NCI-H2081 treated with DMSO at 0.1 percent for 48 hours (cell line): ENCODE measurements at places on chromosomes 2 and 18.

- no peak for DNase-seq
These were observed 42.7 kb downstream of the ODC1 start for GRCh38 chr2:10405448-10405847.

DNA sequence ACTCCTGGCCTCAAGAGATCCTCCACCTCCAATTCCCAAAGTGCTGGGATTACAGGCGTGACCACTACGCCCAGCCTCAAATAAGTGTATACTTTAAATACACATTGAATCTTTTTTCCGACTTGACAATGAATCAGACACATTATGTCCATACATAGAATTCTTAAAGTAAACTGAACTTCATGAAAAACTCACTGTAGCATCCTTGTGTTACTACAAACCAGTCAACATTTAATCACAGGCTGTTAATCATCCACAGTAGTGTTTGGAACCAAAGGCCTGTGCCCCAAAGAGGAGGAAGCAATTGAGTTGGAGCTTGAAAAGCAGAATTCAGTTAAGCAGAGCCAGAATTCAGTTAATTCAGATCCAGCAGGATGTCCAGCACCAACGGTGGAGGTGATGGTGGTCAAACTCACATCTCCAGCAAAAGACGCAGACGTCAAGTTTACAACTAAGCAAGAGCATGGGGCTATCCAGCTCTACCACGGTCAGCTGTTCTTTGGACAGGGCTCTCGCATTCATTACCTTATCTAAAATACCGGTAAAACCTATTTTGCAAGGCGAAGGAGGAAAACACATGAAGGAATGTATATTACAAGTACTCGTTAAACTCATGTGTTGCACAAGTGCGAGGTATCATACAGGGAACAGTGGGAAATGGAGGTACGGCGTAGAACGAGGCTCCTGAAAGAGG is 1.2 kb downstream of the SLC39A6 start:
- DNase-seq = no peak

DNA sequence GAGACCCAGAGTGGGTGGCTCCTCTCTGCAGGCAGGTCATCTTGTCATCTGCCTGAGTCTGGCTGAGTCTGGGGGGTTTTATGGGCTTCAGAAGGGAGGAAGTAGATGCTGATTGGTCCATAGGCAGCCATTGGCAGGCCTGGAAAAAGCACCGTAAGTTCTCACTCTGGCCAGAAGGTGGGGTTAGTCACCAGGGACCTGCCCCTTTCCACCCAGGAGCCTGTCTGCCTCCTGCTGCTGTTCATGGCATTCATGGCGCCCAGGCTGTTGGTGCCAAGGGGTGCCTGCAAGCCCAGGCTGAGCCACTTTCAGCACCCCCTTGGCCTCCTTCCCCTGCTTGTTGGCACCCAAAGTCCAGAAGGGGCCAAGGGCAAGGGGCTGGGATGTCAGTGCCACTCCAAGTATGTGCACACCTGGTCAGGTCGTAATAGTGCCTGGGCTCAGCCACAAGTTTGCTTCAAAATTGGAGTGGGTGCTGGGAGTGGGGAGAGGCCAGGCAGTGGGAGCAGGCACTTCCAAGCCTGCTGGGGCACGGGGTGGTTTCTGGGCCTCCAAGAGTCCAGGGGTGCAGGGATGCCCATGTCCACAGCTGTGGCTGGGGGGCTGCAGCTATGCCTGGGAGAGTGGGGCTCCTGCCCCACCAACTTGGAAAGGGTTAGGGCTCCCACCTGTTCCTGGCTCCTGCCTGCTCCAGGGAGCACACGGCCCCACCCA is 178.1 kb downstream of the FAM210A start:
- no peak for DNase-seq

- no peak for DNase-seq
These were observed 566.9 kb downstream of the BCL11A start for GRCh38 chr2:59986511-59986910.

- DNase-seq = peak; percentile 40
These were observed 941.1 kb upstream of the FANCL start for GRCh38 chr2:59182249-59182648.

- DNase-seq = no peak
These were observed 108.7 kb downstream of the FEZ2 start for GRCh38 chr2:36489281-36489680.

GRCh38 chr18:74949611-74950010 is 259.3 kb downstream of the PTGR3 start:
- no peak for DNase-seq

- DNase-seq = no peak
These were observed 36.0 kb upstream of the NPAS2 start for GRCh38 chr2:100783987-100784386.

DNA sequence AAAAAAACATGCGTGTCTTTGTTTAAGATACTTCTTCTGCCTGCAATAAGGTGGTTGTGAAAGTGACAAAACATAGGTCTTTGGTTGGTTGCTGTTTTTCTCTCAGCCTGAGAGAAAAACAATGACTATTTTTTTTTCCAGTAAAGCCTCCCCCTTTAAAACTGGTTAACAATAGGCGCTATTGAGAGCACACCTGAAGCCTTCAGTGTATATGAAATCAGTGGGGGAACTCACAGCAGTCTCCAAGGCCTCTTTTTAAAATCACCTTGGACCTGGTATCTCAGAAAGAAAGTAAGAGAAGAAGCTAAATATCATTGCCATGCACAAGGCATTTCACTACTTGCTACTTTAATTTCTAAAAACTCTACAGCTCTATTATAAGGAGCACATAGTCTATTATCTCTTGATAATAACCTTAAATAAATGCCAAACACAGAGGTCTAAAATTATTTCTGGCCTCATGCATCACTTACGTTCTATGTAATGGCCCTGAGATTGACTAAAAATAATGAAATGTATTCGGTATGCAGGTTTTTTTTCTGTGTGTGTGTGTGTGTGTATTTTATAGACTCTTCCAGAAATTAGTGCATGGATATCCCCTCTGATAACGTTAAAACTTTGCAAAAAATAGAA is 544.4 kb downstream of the TDRD15 start:
- DNase-seq = no peak

DNA sequence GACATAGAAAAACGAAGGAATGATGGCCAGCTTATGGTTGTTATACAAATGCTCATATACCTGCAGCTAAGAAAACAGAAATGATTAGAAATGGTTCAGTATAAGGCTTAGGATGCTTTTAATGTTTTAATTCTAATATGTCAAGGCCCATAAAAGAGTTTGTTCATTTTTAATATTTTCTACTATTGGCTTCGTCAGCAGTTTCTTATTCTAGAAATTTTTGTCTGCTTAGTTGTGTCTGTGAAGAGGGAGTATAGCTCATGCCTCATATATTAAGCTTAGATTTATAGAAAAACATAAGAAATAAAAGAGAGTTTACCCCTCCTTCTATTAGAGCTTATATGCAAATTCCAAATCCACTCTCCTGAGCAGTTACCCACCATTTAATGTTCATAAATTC is 292.6 kb downstream of the SLC8A1 start:
- DNase-seq = no peak
